ENCODE measurements at places on chromosomes 16 and 17. TPM values are rescaled to one million over a fixed set of nuclear protein-coding genes. Genes with fewer than 3 reads are reported as not detected.

Gene MIS12
- 25.0 TPM for polyA plus RNA-seq

DNA sequence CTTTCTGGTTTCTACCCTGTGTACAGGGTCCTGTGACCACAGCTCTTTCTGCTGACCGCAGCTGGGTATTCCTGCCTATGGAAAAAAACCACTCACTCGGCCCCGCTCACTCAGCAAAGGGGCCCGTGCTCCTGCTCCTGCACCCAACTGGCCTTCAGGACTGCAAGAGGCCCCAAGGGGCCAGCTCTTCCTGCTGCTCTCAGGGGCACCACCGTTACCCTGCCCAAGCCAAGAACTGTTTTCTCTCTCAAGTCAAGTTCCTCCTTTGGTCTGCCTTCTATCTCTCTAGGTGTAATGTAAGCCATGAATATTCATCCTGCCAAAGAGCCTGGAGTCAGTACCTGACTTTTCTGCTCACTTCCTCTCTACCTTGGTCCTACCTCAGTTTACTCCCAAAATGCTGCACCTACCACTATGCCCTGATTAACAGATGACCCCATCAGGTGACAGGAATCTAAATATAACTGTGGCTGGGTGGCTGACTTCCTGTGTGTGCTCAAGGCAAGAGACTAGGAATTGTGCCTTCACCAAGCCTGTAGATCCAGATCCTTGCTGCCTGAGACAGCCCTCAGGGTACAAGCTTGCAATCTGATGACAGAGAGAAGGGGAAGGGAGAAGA is 20.4 kb upstream of the SCIMP start:
- DNase-seq, result no peak

- no peak for DNase-seq
Observed at GRCh38 chr17:66008680-66009079, 183.3 kb downstream of the CEP112 start.

DNA sequence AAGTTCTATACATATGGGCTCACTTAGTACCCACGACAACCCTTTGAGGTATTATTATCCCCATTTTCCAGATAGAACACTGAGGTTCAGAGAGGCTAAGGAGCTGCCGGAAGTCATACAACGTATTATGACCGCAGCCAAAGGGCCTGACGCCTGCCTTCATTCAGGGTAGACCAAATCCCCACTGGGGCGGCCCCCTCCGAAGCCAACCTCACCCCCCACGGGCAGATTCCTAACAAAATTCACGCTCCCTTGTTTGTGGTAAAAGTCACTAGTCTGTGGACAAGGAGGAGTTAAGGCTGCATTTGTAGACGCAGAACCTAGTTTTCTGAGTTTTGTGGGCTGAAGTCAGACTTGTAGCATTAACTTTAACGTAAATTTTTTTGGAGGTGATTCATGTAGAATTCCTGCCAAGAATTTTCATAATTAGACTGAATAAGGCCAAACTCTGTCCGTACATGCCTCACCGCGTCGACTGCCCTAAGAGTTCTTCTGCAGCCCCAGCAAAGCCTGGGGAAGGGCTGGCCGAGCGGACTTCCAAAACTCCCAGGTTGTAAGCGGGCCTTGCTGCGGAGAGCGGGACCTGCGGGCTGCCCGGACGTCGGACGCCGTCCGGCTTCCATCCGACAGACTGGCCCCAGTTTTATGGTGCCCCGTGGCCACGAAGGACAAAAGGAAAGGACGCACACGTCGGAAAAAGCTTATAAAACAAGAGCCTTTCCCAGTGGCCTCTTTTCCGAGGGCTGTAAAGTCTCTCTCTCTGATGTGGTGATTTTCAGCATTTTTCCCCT is 75.7 kb downstream of the NXN start:
- peak; percentile 92 for DNase-seq

DNA sequence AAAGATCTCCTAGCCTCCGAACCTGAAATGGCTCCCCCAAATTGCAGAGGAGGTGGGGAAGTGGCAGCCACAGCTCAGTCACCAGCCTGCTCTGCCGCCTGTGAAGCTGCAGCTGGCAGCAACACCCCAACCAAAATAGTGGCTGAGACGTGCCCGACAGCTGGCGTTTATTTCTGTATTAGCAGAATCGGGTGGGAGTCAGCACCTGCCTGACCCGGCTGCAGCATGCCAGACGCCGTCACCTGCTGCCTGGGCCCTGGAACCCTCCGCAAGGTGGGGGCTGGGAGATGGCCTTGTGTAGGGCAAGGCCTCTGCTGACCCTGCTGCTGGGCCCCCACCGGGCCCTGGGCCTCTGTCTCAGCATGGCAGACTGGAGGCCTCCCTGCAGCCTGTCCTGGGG is 17.5 kb upstream of the PABPN1L start:
- DNase-seq, result peak; percentile 66

GRCh38 chr16:369275-369865 is 968 bp downstream of the MRPL28 start:
- no peak for DNase-seq

Data from muscle of back (tissue), 13 donors.